ENCODE measurements at places on chromosomes 2 and 18. TPM values are rescaled to one million over a fixed set of nuclear protein-coding genes. Genes with fewer than 3 reads are reported as not detected.

The GAREM1 gene
- 4.1 TPM for total RNA-seq

The OR6B2 gene
- total RNA-seq = not detected

The STARD6 gene
- total RNA-seq = not detected

The SLC4A5 gene
- total RNA-seq = 0.14 TPM

The PNKD gene
- 28.9 TPM for total RNA-seq

The SKOR2 gene
- not detected for total RNA-seq

The ICA1L gene
- 4.4 TPM for total RNA-seq

The BCS1L gene
- total RNA-seq = 28.2 TPM

The VWC2L gene
- not detected for total RNA-seq

The ARL4C gene
- total RNA-seq = 17.5 TPM

The FAM228B gene
- total RNA-seq = 7.5 TPM

The KLHL30 gene
- 0.57 TPM for total RNA-seq

The EPHA4 gene
- 26.7 TPM for total RNA-seq

The SLC1A4 gene
- total RNA-seq = 13.3 TPM

The KIF1A gene
- not detected for total RNA-seq

Measured in smooth muscle cell of bladder (primary cell).